ENCODE measurements at places on chromosomes 3 and 15.

- DNase-seq, result no peak
These were observed 43.3 kb downstream of the ADPGK start for GRCh38 chr15:72740219-72740618.

- no peak for DNase-seq
These were observed 308.5 kb upstream of the RASGRP1 start for GRCh38 chr15:38873158-38873557.

DNA sequence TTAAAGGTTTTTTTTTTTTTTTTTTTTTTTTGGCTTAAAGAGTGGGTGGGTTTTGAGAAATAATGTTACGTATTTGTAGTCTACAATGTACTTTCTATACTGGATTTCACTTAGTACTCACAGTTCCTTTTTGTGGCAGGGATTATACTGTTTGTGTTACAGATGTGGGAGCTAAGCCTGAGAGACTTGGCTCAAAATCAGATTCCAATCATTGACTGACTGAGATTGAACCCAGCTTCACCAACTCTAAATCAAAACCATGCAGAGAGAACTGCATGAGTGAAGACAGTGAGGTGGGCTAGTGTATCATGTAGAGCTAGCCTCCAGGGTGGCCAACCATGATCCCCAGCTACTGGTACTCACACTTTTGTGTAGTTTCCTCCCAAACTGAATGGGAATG lies 68.0 kb downstream of the TMEM108 start:
- no peak for DNase-seq

DNA sequence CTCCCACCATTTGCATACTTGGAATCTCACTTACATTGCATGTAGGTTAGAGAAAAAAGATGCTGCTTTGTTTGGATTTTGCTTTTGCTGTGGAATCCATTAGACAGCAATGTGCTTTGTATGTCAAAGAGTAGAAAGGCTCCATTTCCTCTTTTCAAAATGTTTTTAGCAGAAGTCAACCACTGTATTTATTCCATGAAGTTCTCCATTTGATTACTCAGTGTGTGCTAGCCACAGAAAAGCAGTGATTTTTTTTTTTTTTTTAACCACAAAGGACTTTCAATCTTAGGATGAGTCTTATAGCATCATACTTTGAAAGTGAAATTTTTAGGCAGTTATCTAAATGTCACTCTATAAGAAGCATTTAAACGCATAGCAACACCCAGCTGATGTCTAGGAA lies 285.0 kb upstream of the ADAMTS9 start:
- peak; percentile 12 for DNase-seq

DNA sequence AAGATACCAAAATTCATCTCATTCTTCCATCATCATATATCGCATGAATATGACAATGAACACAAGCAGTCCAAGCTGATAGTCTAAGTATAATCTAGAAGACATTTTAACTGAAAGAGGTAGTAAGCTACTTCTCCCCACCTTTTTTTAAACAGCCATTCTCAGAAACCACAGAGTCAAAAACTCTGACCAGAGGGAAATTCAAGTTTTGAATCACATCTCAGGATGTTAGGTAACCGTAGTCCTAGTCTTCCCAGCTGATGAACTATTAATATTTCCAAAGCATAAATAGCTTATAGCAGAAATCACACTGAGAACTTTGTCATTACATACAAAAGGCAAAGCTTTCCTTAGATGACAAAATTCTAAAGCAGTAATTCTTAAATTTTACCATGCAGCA lies 25.8 kb downstream of the NPTN start:
- no peak for DNase-seq

GRCh38 chr3:153069598-153070510 lies 92.2 kb upstream of the RAP2B start:
- DNase-seq, result peak; percentile 81

DNA sequence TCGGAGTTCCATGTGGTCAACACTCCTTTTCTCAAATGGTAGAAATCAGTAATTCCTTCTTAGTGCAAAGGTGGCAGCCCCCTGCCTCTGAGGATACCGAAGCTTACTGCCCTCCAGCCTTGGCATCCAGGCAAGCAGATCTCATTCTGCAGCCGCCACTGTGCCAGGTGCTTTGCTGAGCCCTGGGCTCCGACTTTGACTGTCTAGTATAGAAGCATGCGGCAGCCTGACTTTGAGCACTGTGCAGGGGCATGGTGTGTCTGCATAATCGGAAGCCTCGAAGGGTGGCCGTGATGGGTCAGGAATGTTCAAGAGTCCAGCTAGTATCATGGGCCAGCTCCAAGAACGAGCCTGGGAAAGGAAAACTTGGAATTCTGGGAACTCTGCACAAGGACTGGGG lies 39.7 kb downstream of the ABTB1 start:
- DNase-seq, result no peak

DNA sequence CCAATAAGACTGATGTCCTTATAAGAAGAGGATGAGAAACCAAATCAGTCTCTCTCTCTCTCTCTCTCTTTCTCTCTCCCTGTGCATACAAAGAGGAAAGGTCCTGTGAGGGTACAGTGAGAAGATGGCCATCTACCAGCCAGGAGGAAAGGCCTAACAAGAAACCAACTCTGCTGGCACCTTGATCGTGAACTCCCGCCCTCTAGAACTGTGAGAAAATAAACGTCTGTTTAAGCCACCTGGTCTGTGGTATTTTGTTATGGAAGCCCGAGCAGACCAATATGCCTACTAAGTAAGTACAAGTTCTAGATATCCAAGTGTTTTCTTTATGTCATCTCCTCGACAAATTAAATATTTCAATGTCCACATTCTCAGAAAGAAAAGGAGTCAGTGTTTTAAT lies 44.9 kb upstream of the TMC3 start:
- no peak for DNase-seq

GRCh38 chr3:66476852-66477381 lies 23.9 kb downstream of the LRIG1 start:
- no peak for DNase-seq

DNA sequence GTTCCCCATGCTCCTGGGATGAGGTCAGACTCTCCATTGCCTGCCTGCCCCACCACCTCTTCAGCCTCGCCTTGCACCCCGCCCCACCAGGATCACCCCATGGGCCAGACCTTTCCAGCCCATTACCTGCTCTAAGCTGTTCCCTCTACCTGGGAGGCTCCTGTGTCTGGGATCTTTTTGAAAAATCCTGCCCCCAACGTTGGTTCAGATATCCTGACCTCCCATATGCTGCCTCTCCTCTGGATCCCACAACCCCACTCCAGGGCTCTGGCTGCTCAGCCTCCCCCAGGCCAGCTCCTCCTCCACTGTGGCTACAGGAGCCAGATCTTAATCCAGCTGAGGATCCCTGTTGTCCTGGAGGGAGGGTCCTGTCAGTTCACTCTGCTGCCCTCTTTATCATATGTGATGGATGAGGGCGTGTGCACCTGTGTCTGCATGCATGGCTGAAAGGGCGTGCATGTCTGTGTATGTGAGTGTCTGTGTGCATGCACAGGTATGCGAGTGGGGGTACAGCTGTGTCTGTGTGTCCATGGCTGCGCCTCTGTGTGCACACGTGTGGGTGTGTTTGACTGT lies 21.7 kb upstream of the ALAS1 start:
- DNase-seq, result no peak

- DNase-seq, result peak; percentile 72
These were observed 63.5 kb upstream of the CLDN18 start for GRCh38 chr3:137946356-137946973.

DNA sequence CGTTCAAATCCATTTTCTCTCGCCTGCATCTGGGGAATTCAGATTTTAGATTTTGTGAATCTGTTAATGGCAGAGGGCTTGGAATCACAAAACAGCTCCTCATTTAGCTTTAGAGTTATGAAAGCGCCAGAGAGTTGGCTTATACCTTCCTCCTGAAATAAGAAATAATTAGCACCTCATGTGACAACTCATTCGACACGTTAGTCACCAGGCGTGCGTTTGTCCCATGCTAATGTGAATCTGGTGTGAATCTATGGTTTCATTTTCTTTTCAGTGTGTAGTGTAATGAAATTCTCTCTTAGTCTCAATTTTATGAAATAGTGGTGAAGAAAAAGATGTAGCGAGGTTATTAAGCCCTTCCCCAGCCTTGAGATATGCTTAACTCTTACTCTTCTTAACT lies 89.4 kb downstream of the EDEM1 start:
- no peak for DNase-seq

- no peak for DNase-seq
These were observed 42.9 kb upstream of the NEO1 start for GRCh38 chr15:73009066-73010056.

DNA sequence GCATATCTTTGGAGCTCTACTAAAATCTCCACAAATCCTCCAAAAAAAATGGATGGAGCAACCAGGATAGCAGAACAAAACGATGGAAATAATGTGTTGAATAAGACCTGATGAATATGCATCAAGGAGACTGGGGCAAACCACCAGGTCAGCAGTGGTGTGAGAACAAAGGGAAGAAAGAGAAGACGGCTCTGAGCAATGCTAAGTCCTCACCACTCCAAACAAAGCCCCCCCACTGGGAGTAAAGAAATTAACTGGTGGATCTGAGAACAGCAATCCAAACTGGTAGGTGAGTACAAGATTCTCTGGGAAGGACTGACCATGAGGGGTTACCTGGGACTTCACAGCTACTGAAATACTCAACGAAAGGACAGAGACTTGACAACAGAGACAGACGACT lies 977.3 kb downstream of the TBL1XR1 start:
- no peak for DNase-seq

- no peak for DNase-seq
These were observed 101.0 kb downstream of the CD200R1L start for GRCh38 chr3:112745567-112746248.

- no peak for DNase-seq
These were observed 64.3 kb downstream of the RYK start for GRCh38 chr3:134186391-134186790.

DNA sequence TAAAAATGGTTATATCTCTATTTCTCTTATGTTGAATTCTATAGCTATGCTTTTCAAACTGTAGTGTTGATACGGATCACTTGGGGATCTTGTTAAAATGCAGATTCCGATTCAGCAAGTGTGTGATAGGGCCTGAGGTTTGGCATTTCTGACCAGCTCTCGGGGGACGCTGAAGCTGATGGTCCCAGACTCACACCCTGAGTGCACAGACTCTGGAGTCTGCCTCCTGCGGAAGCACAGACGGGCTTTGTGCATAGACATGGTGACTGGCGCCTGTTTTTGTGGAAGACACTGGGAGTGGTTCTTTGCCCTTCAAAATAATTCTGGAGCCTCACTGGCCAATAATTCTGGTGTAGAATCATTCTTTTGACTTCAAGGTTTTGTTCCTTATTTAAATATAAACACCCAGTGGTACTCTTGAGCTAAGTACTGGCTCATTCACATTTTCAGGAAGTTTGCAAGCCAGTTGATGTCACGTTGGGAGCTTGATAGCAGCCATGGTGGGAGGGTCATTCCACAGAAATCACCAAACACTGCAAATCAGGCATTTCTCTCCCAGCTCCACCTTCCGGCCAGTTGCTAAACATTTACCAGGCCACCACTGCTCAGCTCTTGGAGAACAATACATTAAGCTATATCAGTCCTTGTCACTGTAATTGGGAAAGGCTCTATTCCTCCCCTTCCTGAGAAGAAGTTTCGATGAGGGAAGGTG lies 19.2 kb downstream of the CLDN11 start:
- DNase-seq, result no peak

GRCh38 chr3:54599716-54600115 lies 328.1 kb downstream of the LRTM1 start:
- DNase-seq, result no peak

- DNase-seq, result no peak
These were observed 17.2 kb downstream of the TMEM202 start for GRCh38 chr15:72415304-72415703.

DNA sequence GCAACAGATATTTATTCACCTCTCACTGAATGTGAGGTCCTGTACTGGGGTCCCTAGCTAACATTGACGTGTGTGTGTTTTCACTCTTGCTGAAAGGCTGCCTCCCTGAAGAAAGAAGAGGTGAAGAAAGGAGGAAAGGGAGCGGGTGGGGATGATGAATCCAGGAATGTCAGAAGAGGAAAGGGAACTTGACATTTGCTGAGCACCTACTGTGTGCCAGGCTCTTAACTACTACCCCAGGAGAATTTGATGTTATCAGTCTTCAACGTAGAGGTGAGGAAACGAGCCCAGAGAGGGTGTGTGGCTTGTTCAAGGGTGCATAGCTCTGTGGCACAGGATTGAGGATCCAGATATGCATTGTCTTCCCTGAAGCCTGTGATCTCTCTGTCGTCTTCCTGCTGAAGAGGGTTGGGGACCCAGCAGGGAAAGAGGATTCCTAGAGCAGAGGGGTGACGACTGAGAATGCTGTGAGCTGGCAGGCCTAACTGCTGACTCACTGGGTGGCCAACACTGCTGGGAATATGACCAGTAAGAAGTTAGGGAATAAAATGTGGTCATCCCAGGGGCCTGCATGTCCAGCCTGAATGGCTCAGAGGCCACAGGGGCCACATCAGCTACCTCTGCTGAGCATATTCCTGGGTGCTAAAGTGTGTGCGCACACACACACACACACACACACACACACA lies 6.6 kb upstream of the ATP2B2 start:
- DNase-seq, result peak; percentile 89

DNA sequence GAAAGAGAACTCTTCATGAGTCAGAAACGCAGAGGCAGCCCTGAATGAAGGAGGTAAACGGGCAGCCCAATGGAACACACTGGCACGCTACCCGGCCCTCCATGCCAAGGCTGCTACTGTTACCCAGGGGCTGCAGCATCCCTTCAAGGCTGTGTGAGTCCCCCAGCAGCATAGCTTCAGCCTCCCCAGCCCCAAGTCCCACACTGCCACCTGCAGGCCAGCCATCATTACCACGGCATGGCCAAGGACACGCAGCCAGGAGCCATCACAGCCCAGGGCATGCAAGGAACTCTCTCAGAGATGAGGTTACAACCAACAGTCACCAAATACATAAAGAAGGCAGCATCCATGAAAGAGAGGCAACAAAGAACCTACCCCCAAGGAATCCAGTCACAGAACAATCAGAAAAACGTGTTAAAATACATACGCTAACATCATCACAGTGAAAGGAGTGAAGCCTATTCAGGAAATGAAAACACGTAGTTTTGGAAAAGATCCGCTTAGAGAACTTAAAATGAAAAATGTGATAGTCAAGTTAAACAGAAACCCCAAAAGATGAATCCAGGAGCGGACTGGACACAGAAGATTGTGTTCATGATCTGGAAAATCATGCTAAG lies 22.4 kb downstream of the PLA2G4F start:
- peak; percentile 17 for DNase-seq

GRCh38 chr3:14178247-14179113 lies at the start of the genes LSM3 and XPC:
Gene LSM3, plus strand, starts transcription at chr3:14178817. Its CDS starts 44 bp downstream, at chr3:14178861.
Gene XPC, minus strand, starts transcription at chr3:14178601. Its CDS starts 33 bp downstream, at chr3:14178568.
- DNase-seq, result peak; percentile 100

All from fibroblast of lung (primary cell).